Thymus (tissue), 14 donors: ENCODE measurements at places on chromosomes 3 and 15. TPM values are rescaled to one million over a fixed set of nuclear protein-coding genes. Genes with fewer than 3 reads are reported as not detected.

- no peak overlapping the region for H3K4me3 ChIP-seq
- no peaks in the 10 kb centered on the region for H3K27me3 ChIP-seq
- no peaks in the 10 kb centered on the region for H3K4me1 ChIP-seq
- DNase-seq = no peak
These were observed 14.9 kb downstream of the ACOX2 start for GRCh38 chr3:58521917-58522631.

DNA sequence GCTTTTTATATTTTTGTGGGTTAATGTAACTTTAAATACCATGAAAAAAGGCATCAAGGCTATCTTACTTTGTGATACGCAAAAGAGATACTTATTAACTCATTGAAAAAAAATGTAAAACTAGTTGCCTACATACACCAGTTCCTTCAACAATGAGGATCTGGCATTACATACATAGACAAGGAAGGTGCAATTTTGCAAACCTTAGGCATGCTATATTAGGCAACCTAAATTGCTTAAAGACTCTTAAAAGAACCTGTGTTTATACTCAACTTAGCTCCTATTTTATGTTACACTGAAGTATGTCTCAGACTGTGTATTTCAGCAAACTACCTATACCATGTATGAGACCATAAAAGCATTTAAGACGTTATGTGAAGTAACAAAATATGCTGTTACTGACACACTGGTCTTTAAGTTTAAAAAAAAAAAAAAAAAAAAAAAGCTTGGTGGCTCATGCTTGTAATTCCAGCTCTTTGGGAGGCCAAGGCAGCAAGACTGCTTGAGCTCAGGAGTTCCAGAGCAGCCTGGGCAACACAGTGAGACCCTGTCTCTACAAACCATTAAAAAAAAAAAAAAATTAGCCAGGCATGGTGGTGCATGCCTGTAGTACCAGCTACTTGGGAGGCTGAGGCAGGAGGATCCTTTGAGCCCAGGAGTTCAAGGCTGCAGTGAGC, 9.1 kb downstream of the TASOR start:
- H3K27me3 ChIP-seq = no peaks in the 10 kb centered on the region
- peaks cover 16% of the 10 kb centered on the region for H3K36me3 ChIP-seq
- DNase-seq = no peak

DNA sequence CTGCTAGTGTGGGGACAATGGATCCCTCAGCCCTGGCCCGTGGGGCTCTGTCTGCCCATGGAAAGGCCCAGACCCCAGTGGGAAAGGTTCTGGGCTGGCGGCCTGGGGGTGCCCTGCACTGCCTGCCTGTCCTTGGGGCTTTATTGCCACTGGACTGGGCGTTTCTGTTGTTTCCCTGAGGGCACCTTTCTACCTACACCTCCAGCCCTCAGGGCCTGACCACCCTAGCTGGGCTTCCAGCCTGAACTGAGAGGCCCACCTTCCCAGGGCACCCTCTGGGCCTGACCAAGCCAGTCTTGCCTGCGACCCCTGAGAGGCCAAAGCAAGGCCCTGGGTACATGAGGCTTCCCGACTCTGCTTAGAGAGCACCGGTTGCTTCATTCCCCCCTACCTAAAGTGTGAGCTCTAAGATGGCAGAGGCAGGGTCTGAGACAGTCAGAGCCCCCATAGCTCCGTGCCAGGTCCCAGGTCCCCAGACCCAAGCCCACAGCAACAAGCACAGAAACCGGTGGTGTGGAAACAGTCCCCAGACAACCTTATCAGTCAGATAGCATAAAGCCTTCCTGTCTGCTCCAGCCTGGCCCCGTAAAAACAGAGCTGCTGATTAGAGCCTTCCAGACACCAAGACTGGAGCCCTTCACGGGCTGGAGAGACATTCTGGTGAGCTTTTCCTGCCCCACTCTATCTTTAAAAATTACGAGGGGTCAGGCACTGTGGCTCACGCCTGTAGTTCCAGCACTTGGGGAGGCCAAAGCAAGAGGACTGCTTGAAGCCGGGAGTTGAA, 102.8 kb downstream of the CHSY1 start:
- H3K36me3 ChIP-seq = no peaks in the 10 kb centered on the region
- no peaks in the 10 kb centered on the region for H3K27me3 ChIP-seq
- H3K4me1 ChIP-seq = no peaks in the 10 kb centered on the region
- DNase-seq = no peak
- no peak overlapping the region for H3K27ac ChIP-seq

SLC28A1 gene
- 0.05 TPM for total RNA-seq
